Activated CD4-positive, alpha-beta T cell treated with anti-CD3 and anti-CD28 coated beads, Interleukin-2, amount 50 U/mL, for 48 hours (primary cell): ENCODE measurements at places on chromosomes 16 and 17.

DNA sequence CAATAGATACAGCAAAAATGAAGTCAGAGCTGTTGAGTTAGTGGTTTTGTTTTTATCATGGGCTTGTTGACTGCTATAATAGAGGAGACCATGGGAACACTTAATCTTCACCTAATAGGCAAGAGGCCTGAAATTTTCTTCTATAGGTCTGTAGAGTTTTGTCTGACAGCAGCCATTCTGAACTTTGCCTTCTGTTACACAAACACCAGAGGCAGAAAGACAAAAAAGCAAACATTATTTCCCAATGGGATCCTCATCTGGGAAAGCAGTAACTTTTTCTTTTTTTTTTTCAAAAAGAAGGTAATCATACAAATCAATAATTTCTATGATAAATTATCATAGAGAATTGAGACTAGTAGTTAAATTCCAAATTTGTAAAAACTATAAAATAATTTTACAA is 494.1 kb downstream of the TOX3 start:
- DNase-seq = no peak

- no peak for DNase-seq
Measured at GRCh38 chr17:50099003-50099402, 3.9 kb downstream of the PDK2 start.

DNA sequence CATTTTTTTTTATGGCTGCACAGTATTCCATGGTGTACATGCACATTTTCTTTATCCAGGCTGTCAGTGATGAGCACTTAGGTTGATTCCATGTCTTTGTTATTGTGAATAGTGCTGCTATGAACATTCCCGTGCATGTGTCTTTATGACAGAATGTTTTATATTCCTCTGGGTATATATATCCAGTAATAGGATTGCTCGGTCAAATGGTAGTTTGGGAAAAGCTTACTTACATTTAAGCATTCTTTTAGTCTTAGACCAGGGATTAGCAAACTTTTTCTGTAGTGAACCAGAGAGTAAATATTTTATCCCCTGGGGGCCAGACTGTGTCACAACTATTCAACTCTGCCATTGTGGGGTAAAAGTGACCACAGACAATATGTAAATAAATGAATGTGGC is 40.2 kb downstream of the MED13 start:
- no peak for DNase-seq

- no peak for DNase-seq
Measured at GRCh38 chr17:32805029-32805976, 71.6 kb downstream of the MYO1D start.

DNA sequence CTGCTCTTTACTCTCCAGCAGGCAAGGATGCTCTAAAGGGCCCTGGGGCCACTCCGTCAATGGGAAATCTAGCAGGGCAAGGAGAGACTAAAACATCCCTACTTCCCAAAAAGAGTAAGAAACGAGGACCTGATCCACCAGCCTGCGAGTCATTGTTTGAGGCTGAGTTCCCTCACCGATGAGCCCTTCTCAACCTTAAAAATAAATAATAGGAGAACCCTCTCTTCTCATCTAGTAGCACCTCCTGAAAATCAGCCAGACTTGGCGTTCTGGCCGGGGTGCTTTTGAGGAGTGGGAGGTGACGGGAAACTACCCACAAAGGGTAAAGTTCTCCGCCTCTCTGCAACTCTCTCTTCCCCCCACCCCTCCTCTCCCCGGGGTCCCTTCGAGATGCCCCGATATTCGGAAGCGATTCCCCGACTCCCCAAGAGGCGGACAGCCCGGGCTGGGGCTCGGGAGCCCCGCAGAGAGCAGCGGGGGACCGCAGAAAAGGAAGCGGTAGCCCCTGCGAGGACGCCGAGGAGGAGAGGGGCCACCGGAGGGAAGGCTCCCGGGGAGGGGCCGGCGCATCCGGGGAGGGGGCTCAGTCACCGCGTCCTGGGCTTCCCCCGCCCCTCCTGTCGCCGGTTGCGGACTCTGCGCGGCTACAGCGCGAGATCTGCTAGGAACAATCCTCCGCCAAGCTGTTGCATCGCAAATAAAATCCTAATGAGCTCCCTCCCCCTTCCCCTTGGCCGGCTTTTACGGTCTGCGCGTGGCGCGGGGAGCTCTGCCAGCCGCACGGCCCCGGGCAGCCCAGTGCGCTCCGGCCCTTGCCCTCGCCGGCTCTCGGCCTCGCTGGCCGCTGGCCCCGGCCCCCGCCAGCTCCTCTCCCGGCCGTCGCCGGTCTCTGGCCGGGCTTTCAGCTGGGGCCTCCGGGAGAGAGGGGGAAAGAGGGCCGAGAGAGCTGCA is 1.3 kb downstream of the HOXB9 start:
- DNase-seq = no peak

- DNase-seq = no peak
Measured at GRCh38 chr17:18984273-18985114, 20.1 kb downstream of the FAM83G start.

GRCh38 chr17:7880076-7880868 is 8.3 kb upstream of the CHD3 start:
- no peak for DNase-seq

DNA sequence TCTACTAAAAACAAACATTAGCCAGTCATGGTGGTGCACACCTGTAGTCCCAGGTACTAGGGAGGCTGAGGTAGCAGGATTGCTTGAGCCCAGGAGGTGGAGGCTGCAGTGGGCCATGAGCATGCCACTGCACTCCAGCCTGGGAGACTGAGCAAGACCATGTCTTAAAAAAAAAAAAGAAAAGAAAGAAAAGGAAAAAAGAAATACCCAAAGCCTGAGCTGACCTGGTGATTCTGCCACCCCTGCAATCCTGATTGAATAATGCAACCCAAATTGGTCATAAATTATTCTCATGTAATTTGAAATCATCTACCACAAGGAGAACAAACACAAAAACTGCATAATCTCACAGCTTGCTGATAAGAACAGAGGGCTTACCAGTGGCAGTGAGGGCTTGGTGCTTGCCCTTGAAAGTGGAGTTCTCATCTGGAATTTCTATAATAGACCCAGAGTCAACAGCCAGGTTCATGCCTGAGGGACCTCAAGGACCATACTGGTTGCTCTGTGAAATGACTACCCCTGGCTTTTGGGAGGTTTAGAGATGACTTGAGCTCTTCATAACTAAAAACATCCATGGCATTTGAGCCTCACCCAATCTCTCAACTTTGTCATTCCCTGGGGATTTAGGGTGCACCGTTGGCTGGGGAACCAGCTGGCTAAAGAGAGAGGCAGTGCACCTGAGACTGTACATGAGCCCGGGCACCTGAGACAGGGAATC is 35.4 kb upstream of the TMC5 start:
- DNase-seq = no peak

DNA sequence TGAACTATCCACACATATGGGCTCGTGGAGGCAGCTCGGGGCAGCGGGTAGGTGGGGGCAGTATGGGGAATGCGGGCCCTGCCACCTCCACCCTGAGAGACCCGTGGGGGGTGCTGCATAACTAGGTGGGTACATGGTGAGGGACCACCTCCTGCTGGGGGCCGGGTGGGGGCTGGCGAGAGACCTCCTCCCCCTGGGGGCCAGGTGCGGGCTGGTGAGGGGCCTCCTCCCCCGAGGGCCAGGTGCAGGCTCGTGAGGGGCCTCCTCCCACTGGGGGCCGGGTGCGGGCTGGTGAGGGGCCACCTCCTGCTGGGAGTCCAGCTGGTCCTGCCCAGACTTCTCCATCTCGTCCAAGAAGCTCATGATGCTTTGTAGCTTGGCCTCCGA is 25.4 kb downstream of the CEP131 start:
- no peak for DNase-seq

GRCh38 chr17:7852919-7853690 is 1.8 kb upstream of the TMEM88 start:
- DNase-seq = no peak

GRCh38 chr16:49618955-49619354 is 237.0 kb downstream of the ZNF423 start:
- no peak for DNase-seq

- no peak for DNase-seq
Measured at GRCh38 chr16:16144416-16144815, 78.9 kb downstream of the ABCC6 start.

GRCh38 chr16:12569061-12569460 is 234.6 kb downstream of the CPPED1 start:
- no peak for DNase-seq

- DNase-seq = no peak
Measured at GRCh38 chr17:22515599-22515998, 823.3 kb downstream of the KCNJ18 start.

GRCh38 chr17:44672479-44673093 is 16.3 kb downstream of the MEIOC start:
- no peak for DNase-seq

- DNase-seq = no peak
Measured at GRCh38 chr17:7557775-7558543, 591 bp upstream of the TNFSF13 start.

- peak; percentile 28 for DNase-seq
Measured at GRCh38 chr16:57764341-57765159, 29.0 kb downstream of the KATNB1 start.

GRCh38 chr16:47731252-47731651 is 270.1 kb downstream of the PHKB start:
- DNase-seq = no peak

- DNase-seq = no peak
Measured at GRCh38 chr17:39835038-39835786, 28.9 kb downstream of the IKZF3 start.
